Central memory CD8-positive, alpha-beta T cell (primary cell): ENCODE measurements at places on chromosomes 16 and 17.

DNA sequence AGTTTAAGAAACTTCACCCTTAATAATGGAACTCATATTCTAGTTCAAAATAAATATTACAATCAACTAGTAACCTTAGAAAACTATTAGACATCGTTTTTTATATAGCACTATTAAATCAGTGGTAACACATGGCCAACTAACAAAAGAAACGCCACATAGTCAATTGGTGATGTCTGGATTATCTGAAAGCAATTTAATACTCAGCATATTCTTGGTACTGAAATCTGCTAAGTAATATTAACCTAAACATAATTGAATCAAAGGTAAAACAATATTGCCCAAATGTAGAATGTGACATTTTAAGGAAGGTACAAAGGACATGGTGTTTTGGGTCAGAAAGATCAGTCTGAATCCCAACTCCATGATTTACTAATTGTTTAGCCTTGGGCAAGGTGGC lies 11.1 kb upstream of the RSL1D1 start:
- no peak for DNase-seq

DNA sequence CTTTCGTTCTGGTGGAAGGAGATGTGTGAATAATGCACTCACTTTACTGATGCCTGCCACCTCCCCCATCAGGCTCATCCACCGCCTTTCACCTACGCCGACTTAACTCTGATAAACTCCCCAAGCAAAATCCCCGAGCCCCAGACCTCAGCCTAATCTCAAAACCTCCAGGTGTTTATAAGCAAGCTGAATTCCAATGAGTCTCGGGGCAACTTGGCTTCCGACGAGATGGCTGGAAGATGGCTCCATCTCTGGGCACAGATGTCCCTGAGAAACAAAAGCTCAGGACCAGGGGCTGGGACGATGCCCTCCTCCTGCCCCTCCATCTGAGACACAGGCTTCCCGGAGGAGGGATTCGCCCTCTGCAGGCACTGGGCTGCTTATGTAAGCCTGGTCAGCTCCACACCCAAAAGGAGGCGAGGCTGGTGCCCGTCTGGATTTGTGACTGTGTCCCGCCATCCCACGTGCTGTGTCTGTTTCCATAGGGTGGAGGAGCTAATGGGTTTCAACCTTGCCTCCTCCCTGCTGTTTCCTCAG lies 386.4 kb upstream of the TNRC6C start:
- DNase-seq: no peak

DNA sequence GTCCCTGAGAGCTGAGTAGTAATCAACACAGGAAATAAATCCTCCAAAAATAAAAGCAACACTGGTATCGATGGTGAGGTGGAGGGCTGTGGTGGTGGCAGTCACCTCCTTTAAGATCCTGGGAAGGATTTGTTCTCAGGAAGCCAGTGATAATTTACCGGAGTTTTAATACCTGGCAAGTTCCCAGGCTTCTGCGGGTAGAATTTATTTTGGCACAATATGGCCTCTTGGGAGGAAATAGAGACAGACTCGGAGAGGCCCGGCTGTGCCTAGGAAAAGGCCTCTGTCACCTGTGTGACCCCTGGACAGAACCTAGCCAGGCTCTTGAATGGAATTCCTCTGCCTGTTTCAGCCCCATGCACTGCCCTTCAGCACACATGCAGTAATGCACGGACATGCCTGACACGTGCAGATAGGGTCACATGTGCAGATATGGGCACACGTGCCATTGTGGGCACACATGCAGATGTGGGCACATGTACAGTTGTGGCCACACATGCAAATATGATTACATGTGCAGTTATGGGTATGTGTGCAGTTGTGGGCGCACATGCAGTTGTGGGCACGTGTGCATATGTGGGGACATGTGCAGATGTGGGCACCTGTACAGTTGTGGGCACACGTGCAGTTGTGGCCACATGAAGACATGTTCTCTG lies 33.5 kb downstream of the MGAT5B start:
- no peak for DNase-seq

DNA sequence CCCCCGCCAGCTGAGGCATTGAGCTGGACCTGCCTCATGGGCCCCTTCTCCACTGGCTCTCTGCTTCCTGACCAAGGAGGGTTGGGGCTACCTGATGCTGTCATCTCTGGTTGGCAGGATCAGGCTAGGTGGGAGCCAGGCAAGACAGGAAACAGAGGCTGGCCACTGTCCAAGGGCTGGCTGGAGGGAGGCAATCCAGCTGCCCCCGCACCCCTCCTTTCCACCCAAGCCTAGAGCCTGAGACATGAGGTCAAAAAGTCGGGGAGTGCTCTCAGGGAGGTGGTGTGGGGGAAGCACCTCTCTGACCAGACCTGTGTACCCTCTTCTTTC lies 14.5 kb downstream of the NGFR start:
- DNase-seq: no peak

DNA sequence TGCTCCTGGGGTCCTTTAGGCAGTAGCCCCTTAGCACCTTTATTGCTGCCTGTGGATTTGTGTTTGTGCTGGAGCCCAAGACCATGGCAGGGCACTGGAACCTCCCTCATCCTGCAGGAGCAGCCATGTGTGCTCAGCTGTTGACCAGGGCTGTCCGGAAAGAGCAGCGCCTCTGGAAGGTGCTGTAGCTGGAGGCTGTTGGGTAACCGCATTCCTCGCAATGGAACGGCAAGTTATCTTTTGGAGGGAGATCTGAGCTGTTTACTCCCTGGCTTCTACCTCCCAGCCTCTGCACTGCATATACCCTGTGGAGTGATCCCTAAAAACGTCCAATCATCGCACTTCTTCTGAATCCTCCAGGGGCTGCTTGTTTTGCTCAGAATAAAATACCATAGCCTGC lies 291.0 kb downstream of the SNX29 start:
- DNase-seq: no peak

GRCh38 chr17:61832463-61832862 lies 30.9 kb downstream of the BRIP1 start:
- DNase-seq: no peak

DNA sequence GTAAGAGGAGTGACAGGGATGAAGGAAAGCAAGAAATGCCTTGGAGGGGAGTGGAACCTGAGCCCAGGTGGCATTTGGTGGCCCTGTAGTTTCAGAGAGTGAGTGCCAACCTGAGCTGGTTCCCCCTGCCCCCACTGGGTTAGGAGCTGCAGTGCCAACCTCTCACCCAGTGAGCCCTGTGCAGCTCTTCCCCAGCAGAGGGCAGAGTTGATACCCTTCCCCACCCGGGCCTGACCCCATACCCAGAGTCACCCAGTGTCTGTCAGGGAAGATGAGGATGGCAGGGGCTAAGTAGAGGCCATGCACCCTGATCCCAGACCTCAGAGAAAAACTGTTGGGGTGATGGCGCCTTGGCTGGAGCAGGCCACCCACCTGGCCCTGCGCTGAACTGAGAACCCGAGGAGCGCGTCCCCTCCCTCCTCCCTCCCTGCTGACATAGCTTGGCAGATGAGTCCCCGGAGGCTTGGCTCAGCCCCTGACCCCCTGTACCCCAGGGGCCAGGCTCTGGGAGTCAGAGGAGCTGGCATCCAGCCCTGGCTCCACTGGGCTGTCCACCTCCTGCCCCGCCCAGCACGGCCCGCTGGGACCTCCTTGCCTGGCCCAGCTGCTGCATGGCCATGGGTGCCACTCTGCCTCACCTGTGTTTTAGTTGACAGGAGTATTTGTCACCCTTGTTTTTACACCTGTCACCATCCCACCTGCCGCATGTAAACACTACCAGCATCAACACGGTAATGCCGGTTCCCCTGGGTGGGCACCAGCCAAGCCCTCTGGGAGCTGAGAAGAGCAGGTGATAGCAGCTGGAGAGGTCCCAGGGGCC lies 113.9 kb downstream of the AMFR start:
- DNase-seq: no peak

- DNase-seq: peak; percentile 77
These were observed 3.7 kb downstream of the C17orf50 start for GRCh38 chr17:35764123-35764991.

- no peak for DNase-seq
These were observed 44.3 kb downstream of the ABCA8 start for GRCh38 chr17:68910789-68911431.

- no peak for DNase-seq
These were observed 5.8 kb upstream of the ALDH3A1 start for GRCh38 chr17:19753661-19754463.

- peak; percentile 47 for DNase-seq
These were observed 21.9 kb downstream of the C1QTNF1 start for GRCh38 chr17:79045842-79046196.

DNA sequence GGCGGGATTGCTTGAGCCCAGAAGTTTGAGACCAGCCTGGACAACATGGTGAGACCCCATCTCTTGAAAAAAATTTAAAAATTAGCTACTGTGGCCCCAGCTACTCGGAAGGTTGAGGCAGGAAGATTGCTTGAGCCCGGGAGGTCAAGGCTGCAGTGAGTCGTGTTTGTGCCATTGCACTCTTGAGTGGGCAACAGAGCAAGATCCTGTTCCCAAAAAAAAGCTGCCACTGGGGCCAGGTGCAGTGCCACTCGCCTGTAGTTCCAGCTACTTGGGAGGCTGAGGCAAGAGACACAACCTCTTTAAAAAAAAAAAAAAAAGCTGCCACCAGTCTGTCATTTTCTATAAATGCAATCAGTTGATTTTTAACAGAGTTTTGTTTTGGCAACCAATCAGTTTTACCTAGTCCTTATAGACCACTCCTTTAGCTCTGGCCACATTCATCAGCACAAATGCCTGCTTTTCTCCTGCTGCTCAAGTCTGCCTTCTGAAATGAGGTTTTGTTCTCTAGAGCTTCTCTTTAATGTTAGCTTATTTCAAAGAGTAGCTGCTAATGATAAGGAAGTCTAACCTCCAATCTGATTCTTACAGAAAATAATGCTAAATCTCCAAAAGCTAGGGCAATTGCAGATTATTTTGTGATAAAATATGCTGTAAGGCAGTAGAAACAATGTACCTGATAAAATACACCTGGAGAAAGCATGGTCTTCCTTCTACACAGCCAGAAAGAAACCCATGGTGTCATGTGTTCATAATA lies 64.8 kb downstream of the TUBD1 start:
- no peak for DNase-seq

DNA sequence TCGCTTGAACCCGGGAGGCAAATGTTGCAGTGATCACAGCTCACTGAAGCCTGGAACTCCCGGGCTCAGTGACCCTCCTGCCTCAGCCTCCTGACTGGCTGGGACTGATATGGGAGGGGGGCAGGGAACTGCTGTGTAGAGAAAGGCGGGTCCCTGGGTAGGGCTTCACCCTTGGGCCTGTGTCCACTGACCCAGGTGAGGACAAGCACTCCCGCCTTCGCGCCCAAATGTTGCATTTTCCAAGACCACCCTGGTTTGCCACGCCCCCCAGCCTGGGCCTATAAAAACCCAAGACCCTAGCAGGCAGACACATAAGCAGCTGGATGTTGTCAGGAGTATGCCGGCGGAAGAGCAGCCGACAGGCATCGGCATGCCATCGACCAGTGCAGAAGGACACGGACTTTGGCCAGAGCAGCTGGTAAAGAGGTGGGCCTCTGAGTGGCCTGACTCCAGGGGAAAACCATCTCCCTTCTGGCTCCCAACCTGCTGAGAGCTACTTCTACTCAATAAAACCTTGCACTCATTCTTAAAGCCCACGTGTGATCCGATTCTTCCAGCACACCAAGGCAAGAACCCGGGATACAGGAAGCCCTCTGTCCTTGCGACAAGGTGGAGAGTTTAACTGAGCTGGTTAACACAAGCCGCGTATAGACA lies 19.1 kb downstream of the SMYD4 start:
- DNase-seq: no peak

GRCh38 chr17:33116021-33116551 lies 124.4 kb downstream of the SPACA3 start:
- no peak for DNase-seq

DNA sequence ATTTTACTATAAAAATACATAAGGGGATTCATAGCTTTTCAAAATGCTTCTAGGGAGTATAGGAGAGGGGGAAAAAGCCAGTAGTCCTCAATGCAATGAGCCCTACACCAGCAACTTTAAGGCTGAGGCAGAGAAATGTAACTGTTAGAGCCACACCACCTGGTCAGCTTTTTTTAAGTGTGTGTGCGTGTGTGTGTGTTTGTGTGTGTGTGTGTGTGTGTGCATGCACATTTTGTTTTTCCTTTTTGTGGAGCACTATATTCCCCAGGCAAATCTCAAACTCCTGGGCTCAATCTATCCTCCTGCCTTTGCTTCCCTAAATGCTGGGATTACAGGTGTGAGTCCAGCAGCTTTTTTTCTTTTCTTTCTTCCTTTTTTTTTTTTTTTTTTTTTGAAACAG lies 2.3 kb upstream of the MEIOC start:
- no peak for DNase-seq

DNA sequence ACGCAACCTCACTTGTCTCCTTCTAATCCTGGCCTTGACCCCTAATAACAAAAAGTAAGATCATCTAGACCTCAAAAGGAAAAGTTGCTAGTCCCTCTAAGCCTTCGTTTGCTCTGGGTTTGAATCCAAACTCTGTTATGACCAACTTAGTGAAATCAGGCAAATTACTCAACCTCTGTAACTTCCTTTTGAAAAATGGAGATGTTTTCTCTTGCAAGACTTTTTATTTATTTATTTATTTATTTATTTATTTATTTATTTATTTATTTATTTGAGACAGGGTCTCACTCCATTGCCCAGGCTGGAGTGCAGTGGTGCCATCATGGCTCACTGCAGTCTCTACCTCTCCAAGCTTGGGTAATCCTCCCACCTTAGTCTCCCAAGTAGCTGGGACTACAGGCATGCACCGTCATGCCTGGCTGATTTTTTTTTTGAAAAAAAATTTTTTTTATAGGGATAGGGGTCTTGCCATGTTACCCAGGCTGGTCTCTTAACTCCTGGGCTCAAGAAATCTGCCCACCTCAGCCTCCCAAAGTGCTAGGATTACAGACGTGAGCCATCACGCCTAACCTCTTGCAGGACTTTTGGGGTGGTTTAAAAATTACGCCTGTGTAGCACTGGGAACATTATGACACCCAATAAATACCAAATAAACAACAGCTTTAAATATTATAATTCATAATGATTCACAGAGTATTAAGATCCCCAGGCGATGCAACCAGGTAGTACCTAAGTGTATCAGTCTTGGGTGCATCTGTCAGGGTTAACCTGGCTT lies 63.4 kb downstream of the PITPNC1 start:
- no peak for DNase-seq

DNA sequence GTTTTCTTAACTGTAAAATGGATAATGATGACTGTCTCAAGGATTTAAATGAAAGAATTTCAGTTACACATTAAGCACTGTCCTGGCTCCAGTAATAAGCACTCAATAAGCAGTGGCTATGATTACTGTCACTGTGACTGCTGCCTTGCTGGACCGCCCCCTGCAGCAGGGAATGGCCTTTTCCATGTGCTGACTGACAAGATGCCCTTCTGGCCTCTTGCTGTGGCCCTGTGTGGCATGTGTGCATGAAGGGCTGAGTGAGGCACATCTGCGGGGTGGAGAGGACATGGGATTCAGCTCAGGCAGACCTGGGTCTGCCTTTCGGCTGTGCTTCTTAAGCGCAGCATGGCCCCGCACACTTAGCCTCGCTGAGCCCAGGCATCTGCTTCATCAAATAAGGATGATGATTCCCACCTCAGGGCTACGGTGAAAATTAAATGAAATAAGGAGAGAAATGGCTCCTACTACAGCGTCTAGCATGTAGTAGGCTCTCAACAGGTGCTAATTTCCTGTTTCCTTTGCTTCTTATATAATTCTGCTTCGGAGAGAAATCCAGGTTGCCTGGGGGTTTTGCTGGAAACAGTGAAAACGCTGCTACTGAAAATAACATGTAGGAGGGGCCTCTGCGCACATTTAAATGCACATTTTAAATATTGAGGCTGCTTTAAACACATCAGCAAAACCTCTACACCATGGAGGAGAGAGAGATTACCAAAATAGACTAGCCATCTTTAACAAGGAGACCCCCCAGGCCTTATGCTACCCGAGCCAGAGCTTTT lies 183.9 kb downstream of the PARN start:
- DNase-seq: no peak

GRCh38 chr17:49457564-49458535 lies 37.2 kb upstream of the NGFR start:
- no peak for DNase-seq
